ENCODE measurements at places on chromosomes 1 and 21.

GRCh38 chr1:1072299-1072848 lies 1.7 kb downstream of the RNF223 start:
- no peak for DNase-seq

GRCh38 chr1:203327684-203328457 lies 22.6 kb downstream of the BTG2 start:
- no peak for DNase-seq

GRCh38 chr21:31132574-31133242 lies 94.4 kb upstream of the KRTAP19-8 start:
- DNase-seq = peak; percentile 44

DNA sequence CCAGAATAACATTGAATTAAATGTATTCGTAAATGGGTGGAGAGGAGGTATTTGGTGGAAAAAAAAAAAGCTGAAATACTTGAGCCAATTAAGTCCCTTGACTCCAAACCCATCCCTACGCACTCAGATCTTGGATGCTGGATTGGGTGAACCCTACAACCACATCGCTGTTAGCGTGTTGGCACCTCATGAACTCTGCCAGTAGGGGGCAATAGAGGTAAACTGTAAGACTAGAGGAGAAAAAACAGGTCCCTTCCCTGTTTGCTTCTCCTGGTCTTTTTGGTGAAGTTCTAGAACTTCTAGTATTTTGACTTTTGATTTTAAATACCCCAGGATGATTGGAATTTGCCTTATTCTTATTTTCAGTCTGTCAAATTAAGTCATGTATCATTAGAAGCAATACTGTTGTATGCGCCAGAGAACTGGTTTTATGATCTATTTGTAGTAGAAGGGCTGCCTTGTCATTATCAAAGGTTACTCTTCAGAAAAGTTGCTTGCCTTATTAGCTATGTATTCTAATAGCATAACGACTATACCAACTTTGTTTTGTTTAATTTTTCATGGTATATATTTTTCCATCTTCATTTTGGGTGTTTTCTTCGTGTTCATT lies 1.9 kb upstream of the OR13G1 start:
- no peak for DNase-seq

DNA sequence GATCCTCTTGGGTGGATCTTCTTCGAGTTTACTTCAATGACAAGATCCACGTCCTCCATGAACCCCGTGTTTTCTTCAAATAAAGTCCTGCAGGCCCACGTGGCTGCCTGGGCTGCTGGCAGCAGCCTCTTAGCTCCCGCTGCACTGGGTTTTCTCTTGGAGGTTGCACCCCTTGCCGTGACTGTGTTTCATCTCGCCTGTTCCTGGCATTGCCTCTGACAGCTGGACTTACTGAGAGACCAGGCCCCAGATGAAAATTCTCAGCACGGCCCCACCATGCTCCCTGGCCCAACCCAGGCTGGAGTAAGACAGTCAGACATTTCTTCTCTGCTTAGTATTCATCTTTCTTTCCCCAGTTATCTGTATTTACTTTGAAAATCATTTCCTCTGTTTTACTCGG lies 274.8 kb upstream of the RUNX1 start:
- no peak for DNase-seq

DNA sequence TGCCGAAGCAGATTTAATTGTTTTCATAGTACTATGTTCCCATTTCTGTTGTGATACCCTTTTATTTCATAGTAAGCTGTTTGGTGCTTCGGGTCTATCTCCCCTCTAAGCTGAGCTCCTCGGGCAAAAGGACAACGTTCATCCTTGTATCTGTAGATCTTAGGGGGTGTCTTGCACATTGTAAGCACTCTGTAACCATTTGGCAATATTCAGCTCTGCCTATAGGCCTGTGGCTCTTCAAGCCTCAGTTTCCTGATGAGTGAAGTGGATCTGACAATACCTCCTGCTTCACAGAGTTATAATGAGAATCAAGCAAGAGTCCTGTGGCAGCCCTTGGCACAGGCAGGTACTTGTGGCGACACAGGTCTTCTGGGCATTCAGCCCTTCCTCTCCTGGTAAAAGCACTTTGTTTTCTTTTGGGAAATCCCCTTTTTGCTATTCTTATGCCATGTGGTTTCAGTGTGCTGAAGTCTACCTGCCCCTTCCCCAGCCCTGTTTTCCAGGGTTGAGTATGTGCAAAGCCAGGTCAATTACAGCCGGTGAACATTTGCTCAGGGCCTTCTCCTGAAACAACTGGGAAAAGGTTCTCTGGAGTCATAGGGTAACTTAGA lies 8.5 kb upstream of the EXO1 start:
- DNase-seq = no peak

GRCh38 chr21:42433946-42434551 lies 30.3 kb downstream of the UBASH3A start:
- no peak for DNase-seq

DNA sequence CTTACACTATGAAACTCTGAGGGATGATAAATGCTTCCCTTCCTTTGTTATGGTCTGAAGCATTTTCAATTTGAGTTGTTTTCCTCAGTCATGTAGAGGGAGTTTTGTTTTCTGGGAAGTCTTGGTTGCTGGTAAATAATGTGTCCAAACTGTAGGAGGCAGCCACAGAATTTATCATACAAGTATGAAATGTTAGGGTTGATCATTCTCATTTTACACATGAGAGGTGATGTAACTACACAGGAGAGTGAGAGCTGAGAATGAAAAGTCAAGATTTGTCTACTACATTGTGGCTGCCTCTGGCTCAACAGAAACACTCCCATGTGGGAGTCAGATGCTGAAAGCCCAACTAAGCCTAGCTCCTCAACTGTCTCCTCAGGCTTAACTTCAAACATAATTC lies 182.5 kb upstream of the SGIP1 start:
- DNase-seq = no peak

DNA sequence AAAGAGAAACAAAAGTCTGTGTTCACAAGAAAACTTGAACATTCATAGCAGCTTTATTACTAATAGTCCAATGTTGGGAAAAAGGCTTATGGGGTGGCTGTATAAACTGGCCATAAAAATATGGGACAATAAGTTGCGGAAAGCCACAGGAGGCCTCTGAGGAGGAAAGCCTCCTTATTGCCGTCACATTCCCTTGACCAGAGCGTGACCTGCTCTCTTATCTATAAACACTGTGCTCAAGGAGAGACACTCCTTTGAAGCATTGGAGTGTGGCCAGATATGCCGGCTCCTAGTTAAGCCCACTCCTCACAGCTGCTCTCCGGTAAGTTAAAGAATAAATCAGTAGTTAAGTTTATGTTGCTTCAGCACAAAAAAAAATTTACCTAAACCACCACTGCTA lies 19.7 kb downstream of the OR6Y1 start:
- DNase-seq = no peak

Measured in activated CD8-positive, alpha-beta memory T cell treated with anti-CD3 and anti-CD28 coated beads for 1 hour (primary cell).